ENCODE measurements at places on chromosomes 3 and 15. TPM values are rescaled to one million over a fixed set of nuclear protein-coding genes. Genes with fewer than 3 reads are reported as not detected.

ZPLD1 gene
- 0.17 TPM for total RNA-seq

DNA sequence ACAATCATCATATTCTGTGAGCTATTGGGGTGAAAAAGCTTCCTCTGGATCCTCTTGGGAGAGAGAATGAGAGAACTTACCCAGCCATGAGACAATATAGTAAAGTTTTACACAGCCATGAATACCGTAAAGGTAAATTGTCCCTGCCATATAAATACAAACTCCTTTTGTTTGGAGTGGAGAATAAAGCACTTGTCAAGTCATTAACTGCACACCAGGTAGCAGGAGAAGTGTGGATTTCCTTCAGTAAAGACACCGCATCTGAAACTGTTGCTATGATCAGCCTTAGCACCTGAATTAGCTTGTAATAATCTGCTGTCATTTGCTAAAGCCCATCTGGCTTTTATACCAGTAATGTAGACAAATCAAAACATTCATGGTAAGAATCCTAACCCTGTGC lies 336.6 kb upstream of the SLCO3A1 start:
- H3K27ac ChIP-seq, result no peak overlapping the region
- DNase-seq, result no peak
- no peaks in the 10 kb centered on the region for H3K36me3 ChIP-seq
- no peak overlapping the region for H3K4me3 ChIP-seq

- no peak overlapping the region for H3K4me3 ChIP-seq
- no peaks in the 10 kb centered on the region for H3K4me1 ChIP-seq
- no peaks in the 10 kb centered on the region for H3K36me3 ChIP-seq
- H3K27me3 ChIP-seq, result peaks cover 9% of the 10 kb centered on the region
- no peak overlapping the region for H3K27ac ChIP-seq
Observed at GRCh38 chr3:52436500-52437149, 8.3 kb downstream of the SEMA3G start.

DNA sequence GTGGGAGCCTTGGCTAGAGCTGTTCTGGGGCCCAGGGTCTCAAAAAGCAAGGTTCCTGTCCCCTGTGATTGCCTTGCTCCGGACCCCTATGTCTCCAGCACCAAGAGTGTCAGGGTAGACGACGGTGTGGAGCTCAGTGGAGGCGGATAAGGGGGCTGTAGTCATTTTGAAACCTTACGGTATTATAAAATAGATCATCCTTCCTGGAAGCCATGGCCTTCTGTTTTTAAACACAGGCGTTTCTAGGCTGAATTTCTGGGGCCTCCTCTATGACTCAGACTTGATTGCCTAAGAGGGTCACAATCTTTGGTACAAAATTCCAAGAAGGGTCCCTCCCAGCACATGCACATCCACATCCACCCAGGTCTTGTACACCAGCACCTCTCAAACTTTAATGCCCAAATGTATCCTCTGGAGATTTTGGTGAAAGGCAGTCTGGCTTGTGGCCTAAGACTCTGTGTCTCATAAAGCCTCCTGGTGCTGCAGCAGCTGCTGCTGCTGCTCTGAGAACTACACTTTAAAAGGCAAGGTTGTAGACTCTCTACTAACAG lies 70.5 kb upstream of the XCR1 start:
- H3K4me3 ChIP-seq, result no peak overlapping the region
- DNase-seq, result no peak
- H3K36me3 ChIP-seq, result no peaks in the 10 kb centered on the region
- H3K27ac ChIP-seq, result peak overlapping the region; percentile 93
- no peaks in the 10 kb centered on the region for H3K27me3 ChIP-seq

DNA sequence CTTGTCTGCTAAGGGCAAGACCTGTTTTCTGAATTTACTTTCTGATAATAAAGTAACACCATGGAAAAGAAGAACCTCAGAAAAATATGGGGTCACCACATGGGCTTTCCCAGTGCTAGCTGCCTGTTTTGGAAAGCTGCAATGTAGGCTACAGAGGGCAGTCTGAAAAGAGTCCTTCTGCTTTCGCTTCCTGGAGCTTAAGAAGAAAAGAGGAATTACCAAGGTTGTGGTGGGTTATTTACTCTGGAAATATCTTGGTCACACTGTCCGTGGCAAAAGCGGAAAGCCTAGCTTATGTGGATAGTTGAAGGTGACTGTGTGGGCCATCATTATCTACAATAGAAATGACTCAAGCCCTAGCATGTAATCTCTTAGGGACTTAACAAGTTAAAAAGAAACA lies 31.7 kb upstream of the IP6K2 start:
- H3K27me3 ChIP-seq, result no peaks in the 10 kb centered on the region
- H3K36me3 ChIP-seq, result peaks cover 3% of the 10 kb centered on the region
- H3K4me3 ChIP-seq, result no peak overlapping the region
- DNase-seq, result no peak
- H3K4me1 ChIP-seq, result no peaks in the 10 kb centered on the region

- no peak overlapping the region for H3K4me3 ChIP-seq
- H3K27ac ChIP-seq, result no peak overlapping the region
- no peaks in the 10 kb centered on the region for H3K36me3 ChIP-seq
- H3K27me3 ChIP-seq, result no peaks in the 10 kb centered on the region
- DNase-seq, result peak; percentile 77
- H3K4me1 ChIP-seq, result no peaks in the 10 kb centered on the region
Observed at GRCh38 chr3:172892158-172892557, 141.6 kb downstream of the ECT2 start.

Measured in fibroblast of lung (primary cell).